Activated naive CD4-positive, alpha-beta T cell (primary cell): ENCODE measurements at places on chromosomes 1 and 21.

GRCh38 chr1:22057861-22058260 lies 5.4 kb downstream of the CDC42 start:
- no peak for DNase-seq

DNA sequence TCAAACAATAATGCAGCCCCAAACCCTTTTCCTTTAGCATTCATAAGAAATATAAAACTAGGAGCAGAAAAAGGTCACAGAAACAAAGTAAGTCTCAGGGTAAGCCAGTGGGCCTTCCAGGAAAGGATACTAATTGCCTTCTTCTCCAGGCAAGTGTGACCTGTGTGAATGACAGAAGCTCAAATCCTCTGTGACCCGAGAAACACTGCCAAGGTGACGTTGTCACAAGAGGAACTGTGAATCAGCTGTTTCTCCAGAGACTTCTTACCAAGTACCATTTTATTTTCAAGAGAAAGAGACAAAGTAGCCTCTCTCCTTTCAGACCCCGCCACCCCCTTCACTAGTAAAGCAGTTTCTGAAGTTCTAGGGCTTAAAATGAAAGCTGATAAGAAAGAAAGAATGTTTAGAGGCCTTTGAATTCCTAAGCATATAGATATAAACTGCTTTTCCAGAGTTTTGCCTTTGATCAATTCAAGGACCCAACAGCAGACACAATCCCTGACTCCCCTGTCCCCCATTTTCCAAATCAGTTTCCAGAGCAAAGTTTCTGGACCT lies 155.6 kb downstream of the NUF2 start:
- DNase-seq = no peak

GRCh38 chr21:36661511-36662309 lies 37.2 kb upstream of the SIM2 start:
- DNase-seq = no peak

- DNase-seq = no peak
Observed at GRCh38 chr1:234755449-234755863, 145.5 kb upstream of the IRF2BP2 start.

DNA sequence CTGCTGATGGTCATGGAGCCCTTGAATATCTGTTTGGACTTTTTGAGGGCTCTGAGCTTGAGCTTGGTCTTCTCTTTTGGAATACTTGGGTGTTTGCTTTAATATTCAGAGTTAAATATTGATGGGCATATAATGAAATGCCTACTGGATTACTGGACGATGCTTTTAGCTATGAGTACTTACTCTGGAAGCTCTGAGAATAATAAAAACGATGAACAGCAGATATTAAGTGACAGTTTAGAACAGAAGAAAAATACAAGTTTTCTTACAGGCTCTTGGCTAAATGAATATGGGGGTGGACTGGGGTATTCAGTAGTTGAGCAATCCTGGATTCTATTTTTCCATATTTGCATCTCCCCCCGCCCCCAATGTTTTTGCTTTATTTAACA lies 20.7 kb downstream of the GALNT2 start:
- no peak for DNase-seq

DNA sequence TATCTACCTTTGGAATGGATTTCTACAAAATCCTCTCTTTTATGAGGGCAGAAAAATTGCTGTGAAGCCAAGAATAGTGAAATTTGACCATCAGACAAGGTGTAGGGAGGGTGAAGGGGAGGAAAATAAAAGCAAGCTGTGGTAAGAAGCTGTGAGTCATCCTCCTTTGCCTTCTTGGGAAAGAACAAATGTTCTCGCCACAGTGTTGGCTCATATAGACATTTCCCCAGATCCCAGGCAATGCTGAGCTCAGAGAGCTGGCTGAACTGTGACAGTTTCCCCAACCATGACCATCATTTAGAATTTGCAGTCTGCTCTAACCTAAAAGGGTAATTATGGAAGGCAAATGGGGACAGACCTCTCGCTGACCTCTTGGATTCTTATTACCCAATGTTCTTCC lies 235.4 kb downstream of the PBX1 start:
- no peak for DNase-seq

- no peak for DNase-seq
Observed at GRCh38 chr1:83967336-83967735, 31.6 kb downstream of the TTLL7 start.

- no peak for DNase-seq
Observed at GRCh38 chr1:107450899-107451664, 310.2 kb downstream of the NTNG1 start.

GRCh38 chr1:53572065-53572814 lies 113.0 kb downstream of the DMRTB1 start:
- no peak for DNase-seq

GRCh38 chr1:95003433-95003738 lies 69.4 kb downstream of the ALG14 start:
- no peak for DNase-seq

DNA sequence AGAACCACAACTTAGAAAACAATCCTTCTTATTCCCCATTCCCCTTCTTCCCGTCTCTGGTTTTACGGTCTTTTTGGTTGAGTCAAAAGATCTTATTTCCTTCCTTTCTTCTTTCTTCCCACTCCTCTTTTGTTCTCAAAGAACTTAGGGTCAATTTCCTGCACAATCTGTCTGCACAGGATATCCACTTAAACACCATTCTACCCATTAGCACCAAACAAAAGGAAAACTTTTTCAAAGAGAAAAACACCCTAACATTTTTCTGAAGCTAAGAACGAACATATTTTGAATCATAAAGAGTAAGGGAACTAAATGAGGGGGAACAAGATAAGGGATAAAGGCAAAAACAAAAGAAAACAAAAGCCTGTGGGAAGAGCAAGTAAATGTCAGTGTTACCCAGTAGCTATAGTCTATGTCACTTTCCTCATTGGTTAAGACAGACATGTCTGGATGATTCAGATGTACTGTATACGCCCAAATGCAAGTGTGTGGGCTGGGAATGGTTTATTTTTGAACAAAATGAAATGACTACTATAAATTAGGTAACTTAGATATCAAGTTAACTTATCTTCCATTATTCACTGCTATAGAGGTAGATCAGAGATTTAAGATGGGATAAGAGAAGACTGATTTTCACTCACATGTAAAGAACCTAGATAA lies 59.9 kb downstream of the TOR3A start:
- DNase-seq = no peak

DNA sequence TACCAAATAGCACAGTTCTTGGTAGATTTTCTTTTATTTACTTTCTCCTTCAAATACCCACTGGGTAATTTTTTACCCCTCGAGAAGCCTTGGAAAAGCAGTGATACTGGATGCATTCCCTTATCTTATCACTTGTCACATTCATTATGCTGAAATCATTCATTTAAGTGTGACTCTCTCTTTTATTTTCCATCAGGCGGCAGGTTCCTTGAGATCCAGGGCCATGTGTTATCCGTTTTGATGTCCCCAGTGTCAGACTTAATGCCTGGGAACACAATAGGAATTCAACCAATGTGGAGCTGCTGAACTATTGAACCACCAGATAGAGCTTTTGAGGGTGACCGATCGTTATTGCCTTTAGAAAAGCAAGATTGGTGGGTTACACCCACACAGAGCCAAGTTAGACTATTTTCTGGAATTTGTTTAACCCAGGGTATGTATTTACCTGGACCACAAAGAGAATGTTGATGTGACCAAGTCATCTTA lies 51.5 kb upstream of the ATP5PO start:
- no peak for DNase-seq

- DNase-seq = no peak
Observed at GRCh38 chr1:92505015-92505692, 18.4 kb upstream of the GFI1 start.

DNA sequence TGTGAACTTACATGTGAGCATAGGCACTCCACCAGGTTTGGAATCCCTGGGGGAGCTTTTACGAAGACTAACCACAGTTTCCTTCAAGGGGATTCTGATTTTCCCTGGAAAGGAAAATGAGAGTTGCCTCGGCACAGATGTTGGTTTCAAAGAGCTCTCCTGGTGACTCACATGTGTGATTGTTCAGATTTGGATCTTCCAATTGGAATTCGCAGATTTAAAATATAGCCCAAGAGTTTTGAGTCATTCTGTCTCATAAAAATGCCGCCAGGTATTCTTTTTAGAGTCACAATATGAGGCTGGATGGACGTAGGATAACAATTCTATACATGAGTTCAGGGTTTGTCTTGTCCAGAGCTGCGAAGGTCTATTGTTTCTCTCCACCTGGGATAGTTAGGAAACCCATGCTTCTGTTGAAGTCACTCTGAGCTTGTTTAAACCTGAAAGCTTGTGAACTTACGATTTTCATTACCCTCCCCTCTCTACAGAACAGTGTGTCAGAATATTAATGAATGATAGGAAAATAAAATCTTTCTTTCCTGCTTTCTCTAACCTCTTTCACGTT lies 64.9 kb downstream of the TGFB2 start:
- no peak for DNase-seq

- DNase-seq = no peak
Observed at GRCh38 chr1:93993731-93994130, 84.5 kb upstream of the GCLM start.

DNA sequence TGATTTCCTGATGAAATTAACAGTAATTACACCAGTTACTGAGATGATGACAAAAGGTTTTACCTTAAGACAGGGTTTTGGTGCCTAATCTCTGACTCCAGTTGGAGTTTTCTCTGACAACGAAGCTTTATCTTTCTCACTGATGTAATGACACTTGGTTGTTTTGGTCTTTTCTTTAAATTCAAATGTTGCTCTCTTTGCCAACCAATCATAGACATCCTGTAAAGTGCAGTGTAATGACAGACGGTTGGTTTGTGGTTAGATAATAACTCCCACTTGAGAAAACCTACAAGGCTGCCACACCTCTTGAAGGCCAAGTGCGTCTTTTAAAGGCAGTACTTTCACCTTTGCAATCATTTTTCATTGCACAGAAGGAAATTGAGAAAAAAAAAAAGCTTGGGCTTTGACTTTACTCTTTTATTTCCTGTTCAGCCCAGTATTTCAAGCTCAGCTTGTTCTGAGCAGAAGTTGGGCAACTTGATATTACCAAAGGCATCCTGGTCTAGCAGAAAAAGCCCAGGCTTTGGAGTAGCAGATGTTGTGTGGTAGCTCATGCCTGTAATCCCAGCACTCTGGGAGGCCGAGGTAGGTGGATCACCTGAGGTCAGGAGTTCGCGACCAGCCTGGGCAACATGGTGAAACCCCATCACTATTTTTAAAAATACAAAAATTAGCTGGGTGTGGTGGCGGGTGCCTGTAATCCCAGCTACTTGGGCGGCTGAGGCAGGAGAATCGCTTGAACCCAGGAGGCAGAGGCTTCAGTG lies 14.9 kb downstream of the PDIK1L start:
- DNase-seq = no peak

DNA sequence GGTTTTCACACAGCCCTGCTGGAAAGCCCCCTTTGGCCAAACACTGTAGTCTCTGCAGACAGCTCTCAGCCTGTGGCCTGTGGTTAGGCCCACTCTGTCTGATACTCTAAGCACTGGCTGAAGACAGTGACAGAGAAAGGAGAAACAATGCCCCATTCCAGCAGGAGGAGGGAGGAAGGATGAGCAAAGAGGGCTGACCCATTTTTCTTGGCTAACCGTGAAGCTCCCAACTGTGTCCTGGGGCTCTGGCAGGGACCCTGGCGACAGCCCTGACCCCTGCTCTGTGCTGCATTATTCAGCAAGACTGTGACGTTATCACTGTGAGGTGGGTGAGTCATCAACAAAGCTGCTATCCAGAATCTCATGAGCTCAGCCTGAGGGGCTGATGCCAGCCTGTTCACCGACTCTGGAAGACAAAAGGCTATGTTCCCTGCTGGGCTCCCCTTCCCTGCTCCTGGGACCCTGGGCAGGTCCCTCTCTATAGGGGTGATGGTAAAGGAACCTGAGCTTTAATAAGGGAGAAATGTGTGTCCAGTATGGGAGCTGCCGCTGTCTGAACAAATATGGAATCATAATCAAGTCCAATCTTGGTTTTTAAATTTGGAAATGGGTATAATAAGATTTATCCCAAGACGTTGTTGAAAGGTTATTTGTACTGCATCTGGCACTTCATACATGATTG lies 107.0 kb downstream of the RHOU start:
- no peak for DNase-seq

DNA sequence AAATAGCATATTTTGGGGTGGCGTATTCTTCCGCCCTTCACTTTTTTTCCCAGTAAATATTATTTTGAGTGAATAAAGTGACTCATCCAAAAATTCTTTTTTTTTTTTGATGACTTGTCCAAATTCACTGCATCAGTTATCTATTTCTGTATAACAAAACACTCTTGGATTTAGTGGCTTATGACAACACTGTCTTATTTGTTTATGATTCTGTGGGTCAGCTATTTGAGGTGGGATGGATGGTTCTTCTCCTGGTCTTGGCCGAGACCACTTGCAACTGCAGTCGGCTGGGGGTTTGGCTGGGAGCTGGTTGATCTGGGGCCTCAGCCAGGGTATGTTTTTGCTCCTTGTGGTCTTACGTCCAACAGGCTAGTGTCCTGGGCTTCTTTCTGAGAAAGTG lies 39.9 kb upstream of the SRSF10 start:
- no peak for DNase-seq

DNA sequence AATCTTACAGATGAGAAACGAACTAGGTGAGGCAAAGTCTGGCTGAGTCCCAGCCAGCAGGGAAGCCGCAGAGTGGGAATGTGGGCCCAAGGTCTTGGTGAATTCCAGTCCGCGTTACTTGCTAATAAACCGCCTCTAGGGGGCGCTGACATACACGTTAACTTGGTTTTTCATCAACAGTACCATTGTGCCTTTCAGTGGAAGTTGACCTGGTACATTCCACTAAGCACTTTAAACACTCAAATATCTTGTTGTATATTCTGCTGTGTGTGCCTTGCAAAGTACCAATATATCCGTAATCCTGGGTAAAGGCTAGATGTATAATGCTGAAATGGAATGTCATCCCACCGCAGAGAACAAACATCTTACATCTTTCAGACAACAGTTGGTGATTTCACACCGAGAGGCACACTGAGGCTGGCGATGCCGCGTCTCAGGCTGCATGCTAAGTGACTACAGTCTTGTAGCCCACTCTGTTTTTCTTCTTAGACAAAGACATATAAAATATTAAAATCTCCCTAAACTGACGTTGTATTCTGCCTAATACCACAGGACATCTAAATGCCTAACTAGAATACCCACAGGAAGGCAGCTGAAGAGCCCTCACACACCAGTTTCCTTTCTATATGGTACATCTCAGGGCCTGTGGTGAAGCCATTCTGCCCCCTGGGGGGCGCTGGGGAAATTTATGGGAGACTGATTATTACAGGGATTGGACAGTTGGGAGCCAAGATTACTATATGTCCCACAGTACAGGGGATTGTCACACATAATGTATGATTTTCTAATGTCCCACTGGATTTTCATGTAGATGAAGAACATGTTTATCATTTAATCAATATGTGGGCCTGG lies 49.2 kb upstream of the C1orf198 start:
- DNase-seq = peak; percentile 16

DNA sequence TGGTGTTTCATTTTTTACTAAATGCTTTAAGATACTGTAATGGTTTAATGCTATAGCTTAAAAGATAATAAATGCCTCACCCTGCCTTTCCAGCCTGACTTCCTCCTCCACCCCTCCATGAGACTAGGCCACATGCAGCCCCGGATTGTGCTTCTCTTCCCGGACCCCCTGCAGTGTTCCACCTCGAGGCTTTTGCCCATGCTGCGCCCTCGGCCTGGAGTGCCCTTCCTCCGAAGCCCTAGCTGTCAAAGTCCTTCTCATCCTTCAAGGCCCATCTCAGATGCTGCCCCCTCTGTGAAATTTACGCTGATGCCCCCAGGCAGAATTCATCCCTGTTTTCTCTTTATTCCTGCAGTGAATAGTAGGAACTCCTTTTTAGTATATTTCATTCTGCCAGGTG lies 98.5 kb downstream of the ATP5PO start:
- DNase-seq = no peak

- DNase-seq = no peak
Observed at GRCh38 chr1:168164771-168165170, 14.0 kb upstream of the TIPRL start.
